ENCODE measurements at places on chromosomes 6 and 20. TPM values are rescaled to one million over a fixed set of nuclear protein-coding genes. Genes with fewer than 3 reads are reported as not detected.

COL19A1 gene
- polyA plus RNA-seq, result 0.02 TPM

BTBD3 gene
- 2.0 TPM for polyA plus RNA-seq

PTCRA gene
- not detected for polyA plus RNA-seq

MTHFD1L gene
- 5.7 TPM for polyA plus RNA-seq

NRN1 gene
- not detected for polyA plus RNA-seq

DNA sequence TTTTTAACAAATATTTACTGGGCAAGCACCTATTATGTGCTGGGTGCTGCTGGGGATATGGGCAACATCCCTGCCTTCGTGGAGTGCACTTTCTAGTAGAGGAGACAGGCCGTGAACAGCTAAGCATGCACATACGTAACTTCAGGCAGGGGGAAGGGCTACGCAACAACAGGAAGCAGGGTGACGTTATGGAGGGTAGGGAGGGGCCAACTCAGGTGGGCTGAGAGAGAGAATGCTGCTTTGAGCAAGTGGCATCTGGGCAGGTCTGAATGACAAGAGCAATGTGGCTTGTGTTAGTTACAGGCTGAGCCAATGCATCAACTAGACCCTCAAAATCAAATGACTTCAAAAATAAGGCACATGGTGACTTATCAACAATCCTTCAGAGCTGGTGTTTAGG is 112.1 kb downstream of the CDC5L start:
- DNase-seq, result no peak

DNA sequence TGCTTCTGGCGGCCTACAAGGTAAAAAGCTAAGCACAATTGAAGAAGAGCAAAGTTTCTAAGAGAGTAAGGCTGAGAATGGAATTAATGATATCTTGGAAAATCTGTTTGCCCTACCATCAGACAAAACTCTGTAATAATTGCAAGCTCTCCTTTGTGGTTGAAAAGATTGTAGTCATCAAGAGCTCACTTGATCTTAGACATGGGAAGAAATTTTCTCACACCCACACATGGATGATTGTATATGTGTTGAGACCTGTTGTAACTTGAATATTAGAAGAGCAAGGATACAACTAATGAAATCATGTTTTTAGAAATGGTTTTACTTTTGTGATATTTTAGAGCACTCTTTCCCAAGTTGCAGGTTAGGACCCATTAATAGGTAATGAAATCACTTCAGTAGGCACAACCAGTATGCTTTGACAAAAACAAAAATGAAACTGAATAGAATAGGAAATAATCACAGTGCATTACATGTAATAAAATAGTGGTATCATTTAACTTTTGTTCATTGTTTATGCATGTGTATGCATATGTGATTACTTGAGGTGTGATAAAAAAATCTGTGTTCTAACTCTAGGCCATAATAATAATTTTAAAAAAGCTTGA is 14.0 kb downstream of the DCBLD1 start:
- no peak for DNase-seq

GRCh38 chr20:63696628-63697356 is at the start of gene TNFRSF6B:
TSS of gene TNFRSF6B (plus strand) at chr20:63696652. CDS start at chr20:63696768, 116 bp downstream.
- peak; percentile 35 for DNase-seq

- DNase-seq, result peak; percentile 57
These were observed 107.3 kb downstream of the IRF4 start for GRCh38 chr6:498795-499231.

GRCh38 chr6:141261016-141261671 is 871.6 kb upstream of the GJE1 start:
- no peak for DNase-seq

DNA sequence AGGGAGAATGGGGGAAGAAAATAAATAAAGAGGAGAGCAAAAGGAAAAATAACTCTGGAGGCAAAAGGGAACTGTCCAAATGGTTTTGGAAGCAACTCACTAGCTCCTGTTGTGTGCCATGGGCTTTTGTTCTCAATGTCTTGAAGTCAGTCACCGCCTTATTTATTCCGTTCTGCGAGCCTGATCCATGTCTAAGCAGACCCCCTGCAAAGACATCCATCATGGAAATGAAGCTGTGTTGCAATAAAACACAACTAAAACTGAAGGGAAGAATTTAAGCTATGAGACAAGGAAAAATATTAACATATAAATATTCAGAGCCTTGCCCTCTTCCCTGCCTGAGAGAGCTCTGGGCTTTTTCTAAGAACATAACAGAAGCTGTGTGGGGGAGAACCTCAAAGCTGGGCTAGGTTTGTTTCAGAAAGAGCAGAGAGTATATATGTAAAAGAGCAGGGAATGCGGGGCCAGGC is 373.2 kb upstream of the CNR1 start:
- no peak for DNase-seq

GRCh38 chr6:31065556-31065955 is 46.8 kb downstream of the C6orf15 start:
- DNase-seq, result no peak

- no peak for DNase-seq
These were observed 72.4 kb downstream of the SHLD1 start for GRCh38 chr20:5822569-5822968.

DNA sequence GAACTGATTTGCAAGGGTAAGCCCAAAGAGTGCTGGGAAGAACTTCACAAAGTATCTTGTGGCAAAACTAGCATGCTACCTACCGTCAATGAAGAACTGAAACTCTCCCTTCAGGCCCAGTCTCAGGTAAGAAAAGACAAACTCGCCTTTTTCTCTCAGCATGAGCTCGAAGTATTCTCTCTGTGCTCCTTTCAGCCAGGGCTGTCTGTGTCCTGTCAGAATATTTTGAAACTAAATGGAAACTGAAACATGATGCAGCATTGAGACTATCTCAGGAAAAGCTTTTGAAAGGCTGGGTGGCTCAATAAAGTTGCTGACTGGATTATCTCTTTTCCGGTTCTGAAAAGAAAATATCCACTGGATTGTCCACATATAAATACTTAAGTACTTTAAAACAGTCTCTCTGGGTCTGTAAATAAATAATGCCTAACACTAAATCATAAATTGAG is 696 bp downstream of the CALHM5 start:
- no peak for DNase-seq

GRCh38 chr20:33475381-33476152 is 14.3 kb upstream of the CBFA2T2 start:
- no peak for DNase-seq
